ENCODE measurements at places on chromosomes 7 and 10.

- DNase-seq, result no peak
Measured at GRCh38 chr10:71360735-71361134, 36.0 kb upstream of the CDH23 start.

DNA sequence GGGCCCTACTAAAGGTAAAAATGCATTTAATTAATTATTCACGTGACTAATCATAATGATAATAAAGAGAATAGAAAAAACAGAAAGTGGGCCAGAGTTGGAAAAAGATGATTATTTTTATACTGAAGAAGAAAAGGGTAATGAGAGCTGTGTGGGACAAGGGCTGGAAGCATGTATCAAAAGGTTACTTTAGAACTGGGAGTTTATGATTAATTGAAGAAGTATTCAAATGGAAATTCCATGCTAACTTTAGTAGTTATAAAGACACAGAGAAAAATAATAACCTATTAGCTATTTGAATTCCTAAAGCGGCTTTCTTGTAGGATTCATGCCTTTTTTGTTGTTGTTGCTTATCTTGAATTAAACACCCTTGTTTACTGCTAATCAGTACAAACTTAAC is 49.9 kb downstream of the MKX start:
- no peak for DNase-seq

DNA sequence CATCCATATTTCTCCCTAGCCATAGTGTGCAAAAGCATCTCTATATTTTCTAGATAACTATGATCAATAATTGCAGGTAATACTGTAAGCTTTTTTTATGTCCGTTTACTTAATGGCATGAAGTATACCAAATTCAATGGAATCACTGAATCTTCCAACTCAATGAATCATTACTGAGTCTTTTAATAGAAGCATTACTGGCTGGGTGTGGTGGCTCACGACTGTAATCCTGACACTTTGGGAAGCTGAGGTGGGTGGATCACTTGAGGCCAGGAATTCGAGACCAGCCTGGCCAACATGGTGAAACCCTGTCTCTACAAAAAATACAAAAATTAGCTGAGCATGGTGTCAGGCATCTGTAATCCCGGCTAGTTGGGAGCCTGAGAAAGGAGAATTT is 372.5 kb downstream of the BMPER start:
- no peak for DNase-seq

- no peak for DNase-seq
Measured at GRCh38 chr10:6005856-6006395, 28.6 kb upstream of the IL15RA start.

- DNase-seq, result no peak
Measured at GRCh38 chr10:61068471-61068870, 124.5 kb upstream of the RHOBTB1 start.

DNA sequence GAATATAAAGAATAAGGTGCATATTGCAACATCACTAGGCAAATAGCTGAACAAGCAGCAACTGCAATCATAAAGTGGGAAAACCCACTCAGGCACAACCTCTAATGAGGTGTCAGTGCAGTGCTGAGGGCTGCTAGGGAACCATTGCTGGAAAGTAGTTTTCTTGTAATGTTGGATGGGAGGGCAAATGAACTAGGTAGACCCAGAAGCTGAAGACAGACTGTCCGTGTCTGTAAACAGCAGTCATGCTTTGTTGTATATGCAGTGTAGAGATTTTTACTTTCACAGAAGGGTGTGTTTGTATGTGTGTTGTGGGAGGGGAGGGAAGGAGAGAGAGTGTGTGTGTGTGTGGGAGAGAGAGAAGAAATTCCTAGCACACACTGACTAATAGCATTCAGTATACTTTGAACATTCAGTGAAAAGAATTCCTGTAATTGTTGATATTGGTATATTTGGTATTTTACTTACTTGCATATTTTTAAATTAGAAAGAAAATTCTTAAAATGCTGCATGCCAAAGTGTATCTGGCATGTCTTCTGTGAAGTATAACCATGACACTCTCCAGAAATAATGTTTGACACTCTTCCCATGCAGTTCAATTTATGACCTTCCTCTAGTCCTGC is 28.8 kb downstream of the ITGB8 start:
- no peak for DNase-seq

DNA sequence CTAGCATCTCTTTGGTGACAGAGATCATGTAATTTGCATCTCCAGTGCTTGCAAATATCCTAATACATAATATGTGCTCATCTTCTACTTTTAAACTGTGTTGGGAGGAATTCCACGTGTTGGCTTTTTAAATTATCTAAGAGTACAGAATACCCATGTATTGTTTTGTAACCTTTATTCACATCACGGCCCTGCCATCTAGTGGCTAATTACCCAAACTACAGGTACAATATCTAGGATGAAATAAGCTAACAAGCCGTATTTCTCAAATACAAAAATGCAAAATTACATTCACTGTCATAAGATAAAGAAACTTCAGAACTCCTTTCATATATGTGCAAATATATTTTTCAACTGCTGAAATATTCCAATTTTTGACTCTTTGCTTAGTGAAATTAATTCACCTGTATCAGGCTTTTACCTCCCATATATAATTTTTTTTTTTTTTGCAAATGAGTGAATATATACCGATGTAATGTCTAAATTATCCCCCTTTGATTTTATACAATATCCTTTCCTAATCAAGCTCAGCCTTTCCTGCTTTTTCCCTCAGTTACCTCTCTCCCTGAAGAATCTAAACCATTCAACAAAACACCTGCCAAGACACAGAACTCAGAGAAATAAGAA is 30.3 kb upstream of the LSM8 start:
- no peak for DNase-seq

- no peak for DNase-seq
Measured at GRCh38 chr10:94005050-94005449, 11.3 kb downstream of the PLCE1 start.
